ENCODE measurements at places on chromosomes 3 and 15.

DNA sequence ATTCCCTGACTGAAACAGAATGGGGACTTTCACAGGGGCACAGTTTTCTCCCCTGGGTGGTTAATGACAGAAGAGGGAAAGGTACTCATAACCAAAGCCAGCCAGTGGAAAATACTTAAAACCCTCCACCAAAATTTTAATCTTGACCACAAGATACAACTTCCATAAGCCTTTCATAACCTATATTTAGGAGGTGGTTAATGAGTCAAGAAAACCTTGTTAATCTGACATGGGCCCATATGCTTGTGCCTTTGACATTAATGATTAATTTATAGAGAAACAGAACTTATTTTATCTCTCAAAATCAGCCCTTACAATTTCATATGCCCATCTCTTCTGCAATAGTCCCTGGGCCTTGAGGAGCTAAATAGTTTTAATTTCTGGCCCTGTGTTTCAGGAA, 31.2 kb downstream of the IQCF6 start:
- no peak for DNase-seq

GRCh38 chr3:17632401-17633100, 109.9 kb downstream of the TBC1D5 start:
- peak; percentile 45 for DNase-seq

DNA sequence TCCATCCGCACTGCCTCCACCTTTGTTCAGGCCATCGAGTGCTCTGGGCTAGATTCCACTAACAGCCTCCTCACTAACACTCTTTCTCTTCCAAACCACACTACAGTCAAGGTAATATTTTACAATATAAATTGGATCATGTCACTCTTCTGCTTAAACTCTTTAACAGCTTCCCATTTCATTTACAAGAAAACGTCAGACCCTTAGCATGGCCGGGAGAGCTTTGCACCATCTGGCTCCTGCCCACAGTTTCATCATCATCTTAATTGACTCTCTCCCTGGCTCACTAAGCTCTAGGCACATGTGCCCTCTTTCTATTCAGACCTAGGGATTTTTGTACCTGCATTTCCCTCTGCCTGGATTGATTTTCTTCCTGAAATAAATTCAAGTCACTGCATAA, 354.7 kb downstream of the FGF12 start:
- no peak for DNase-seq

- no peak for DNase-seq
These were observed 60.3 kb downstream of the SYNM start for GRCh38 chr15:99165020-99165790.

DNA sequence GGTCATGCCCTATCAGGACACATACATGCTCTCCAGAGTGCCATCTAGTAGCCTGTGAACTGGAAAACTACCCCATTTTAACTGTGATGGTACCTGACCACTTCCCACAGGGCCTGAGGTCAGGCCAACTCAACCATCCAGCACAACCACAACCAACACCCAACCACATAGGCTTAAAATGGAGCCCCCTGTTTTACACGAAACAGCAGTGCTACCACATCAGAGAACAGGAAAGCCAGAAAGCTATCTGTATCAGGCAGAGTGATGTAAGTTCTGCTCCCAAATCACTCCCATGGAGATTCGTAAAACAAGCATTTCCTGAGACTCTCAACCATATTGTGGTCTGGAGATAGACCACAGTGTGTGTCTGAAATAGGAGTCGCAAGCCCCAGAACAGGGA, 1017.3 kb upstream of the EPHA6 start:
- no peak for DNase-seq

GRCh38 chr3:47799733-47800132, 3.2 kb upstream of the DHX30 start:
- DNase-seq: no peak

- no peak for DNase-seq
These were observed 4.0 kb upstream of the NR2F2 start for GRCh38 chr15:96326328-96327154.

- DNase-seq: no peak
These were observed 10.4 kb downstream of the NR1I2 start for GRCh38 chr3:119792270-119792669.

Data from inflammatory macrophage treated with lipopolysaccharide for 1 hour (primary cell).